Caki2 (cell line): ENCODE measurements at places on chromosomes 5 and 9.
A peak's percentile ranks its signal among the peaks of the same experiment; 100 is the strongest.

DNA sequence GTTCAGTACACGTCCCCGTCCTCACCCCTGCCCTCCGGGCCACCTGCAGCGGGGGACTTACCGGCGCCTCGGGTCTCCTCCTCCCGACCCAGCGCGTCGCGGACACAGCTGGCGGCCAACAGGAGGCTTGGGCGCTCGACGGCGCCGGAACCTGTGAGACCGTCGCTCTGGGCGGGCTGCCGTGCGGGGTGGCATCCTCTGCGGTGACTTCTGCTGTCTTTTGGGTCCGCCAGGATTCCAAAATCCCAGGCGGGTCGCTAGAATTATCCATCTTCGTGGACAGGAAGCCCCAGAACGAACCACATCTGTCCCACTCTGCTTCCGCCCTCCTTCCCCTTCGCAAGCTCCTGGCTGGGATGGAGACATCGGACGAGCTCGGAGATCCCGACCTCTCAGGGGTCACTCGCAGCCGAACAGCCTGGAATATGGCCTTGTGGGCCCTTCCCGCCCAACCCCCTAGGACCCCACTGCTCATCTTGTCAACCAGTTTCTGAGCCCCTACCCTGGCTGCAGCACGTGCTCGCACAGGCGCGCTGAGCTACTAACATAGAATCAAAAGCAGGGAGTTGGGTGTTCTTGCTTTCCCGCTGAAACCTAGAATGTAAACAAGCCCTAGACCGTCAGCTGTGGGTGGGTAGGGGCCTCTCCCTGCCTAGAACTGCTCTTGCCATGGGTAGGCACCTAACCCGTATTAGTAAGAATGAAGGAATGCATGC, 947 bp upstream of the MARCHF3 start:
- DNase-seq, result no peak

DNA sequence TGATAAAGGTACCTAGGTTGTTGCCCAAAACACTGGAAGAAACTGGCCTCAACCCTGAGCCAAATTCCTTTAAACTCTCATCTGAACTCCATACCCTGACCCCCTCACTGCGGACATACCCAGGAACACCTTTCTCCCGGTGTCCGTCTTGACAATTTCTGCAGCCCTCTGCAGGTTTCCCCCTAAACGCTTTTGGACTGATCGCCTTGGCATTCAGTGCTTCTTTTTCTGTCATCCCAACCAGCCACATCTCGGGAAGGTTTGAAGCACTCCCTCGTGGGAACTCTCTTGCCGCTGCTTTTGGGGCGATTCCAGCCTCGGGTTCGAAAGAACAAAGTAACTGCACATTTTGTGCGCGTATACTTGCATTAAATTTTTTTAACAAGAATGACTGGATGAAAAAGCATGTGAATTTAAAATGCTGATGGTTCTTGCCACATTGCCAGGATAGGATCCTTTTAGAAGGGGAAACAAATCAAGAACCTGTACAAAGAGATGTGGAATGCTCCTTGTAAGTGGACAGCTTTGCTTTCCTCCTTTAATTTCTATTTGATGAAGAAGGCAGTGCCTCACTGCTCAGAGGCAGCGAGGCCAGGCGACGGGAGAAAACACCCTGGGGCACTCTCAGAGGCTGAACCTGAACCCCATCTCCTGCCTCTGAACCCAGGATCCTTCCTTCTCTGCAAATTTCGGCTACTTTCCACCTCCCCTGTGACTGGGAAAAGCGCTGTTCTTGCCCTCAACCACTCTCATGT, 615 bp downstream of the PSMD5 start:
- no peak for DNase-seq

- DNase-seq, result no peak
These were observed 43.2 kb downstream of the SEMA4D start for GRCh38 chr9:89454498-89455355.

GRCh38 chr5:109805472-109805871, 115.7 kb downstream of the MAN2A1 start:
- peak; percentile 22 for DNase-seq
